Right ventricle myocardium inferior (tissue), 1 donor: ENCODE measurements at places on chromosomes 7 and 10.

DNA sequence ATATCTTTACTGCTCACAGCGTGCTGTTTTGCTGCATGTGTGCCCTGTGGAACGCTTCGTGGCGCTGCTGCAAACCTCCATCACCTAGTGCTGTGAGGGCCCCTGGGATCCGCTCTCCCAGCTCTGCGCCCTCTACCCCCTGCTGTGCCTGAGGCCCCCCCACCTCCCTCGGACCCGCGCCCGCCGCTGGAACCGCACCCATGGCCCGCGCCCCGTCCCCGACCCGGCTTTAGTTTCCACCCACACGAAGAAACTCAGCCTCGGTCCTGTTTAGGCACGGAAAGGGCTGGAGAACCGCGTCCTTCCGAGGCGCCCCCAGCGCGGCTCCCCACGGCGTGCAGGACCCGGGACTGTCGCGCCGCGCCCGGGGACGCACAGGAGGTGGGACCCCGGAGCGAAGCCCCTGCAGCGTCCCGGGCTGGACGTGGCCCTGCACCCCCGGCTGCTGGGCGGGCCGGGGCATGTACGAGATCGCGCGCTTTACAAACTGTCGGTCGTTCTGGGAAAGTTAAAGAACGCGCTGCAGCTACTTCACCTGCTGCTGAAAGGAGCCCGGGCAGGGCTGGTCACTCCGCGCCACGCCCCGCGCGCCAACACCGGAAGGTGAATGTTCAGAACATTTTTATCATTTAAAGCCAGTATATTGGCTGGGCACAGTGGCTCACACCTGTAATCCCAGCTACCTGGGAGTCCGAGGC lies 54.3 kb downstream of the BMS1 start:
- DNase-seq, result no peak

DNA sequence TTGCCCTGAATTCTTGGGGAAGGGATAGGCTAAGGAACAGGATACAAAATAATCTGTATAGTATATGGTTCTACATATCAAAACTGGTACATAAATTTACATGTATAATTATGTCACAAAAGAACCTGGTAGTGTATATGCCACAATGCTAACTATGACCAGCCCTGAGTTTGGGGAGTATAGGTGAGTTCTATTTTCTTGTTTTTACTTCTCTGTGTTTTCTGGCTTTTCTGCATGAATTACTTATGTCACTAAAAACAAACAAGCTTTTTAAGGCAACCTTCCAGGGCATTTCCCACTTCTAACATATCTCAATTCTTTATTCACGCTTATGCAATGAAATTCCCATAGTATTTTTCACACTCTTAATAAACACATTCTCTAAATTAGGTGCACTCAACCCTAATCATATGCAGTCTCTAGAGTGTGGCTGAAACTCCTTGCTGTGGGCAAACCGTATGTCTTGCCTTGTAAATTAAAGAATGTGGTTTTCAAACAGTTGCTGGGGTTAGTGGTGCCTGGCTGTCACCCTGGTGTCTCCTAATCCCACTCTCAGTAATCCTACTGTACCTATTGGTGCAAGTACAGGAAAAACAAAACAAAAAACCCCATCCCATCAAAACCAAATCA lies 14.0 kb upstream of the INSIG1 start:
- no peak for DNase-seq

- peak; percentile 77 for DNase-seq
Measured at GRCh38 chr7:127995881-127996215, 35.4 kb downstream of the LRRC4 start.

DNA sequence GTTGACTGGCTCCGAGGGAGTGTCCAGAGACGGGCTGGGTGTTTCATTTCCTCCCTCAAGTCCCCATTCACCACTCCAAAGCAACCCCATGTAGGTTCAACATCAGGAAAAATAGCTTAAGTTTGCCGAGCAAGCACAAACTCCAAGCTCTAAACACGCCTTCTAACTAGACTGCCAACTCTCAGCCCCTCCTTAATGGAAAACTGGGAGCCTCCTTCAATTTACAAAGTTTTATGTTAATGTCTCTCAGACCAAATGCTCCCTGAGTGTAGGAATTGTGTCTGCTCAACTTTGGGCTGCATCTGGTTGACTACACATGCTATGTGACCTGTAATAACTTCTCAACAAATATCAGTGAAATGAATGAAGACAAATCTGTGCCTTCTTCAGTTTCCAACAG lies 87.5 kb downstream of the FAM204A start:
- no peak for DNase-seq

DNA sequence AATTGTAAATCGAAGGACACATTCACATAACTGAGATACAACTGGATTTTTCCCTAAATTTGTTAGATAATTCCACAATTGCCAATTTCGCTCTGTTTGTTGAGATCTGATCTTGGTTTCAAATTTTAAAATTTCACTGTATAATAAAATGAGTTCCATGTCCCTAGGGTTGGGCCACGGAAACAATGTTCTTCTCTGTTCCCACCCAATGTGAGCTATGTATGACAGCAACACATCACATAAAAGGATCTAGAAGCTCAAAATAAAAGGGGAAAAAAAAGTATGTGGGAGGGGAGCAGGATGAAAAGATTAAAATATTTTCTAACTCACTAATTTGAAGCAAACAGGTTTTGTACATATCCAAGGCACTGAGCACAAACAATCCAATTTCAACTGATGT lies 287.8 kb upstream of the MKLN1 start:
- DNase-seq, result no peak

DNA sequence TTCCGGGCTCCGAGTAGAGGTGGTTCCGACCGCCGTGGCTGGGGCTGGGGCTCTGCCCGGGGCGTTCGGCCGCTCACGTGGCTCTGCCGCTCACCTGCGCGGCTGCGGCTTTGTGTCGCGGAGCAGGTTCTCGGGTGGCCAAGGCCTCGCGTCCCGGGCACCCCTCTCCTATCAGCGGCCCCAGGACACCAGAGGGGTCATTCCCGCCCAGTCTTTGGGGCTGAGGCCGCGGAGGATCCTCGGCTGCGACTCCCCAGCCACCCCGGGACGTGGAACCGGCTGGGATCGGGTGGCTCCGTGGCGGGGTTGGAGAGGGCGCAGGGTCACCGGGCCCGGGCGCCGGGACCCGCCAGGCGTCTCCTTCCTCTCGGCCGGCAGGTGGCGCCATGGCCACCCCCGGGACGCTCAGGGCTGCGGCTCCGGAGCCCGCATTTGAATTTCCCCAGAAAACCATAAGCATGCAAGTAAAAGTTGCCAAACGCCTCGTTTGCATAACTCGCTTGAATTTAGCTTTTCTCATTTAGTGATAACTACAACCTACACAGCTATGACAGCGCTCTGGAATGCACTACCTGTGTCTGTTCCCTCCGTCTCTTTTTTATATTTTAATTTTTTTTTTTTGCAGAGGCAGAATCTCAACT lies 1.2 kb downstream of the COL26A1 start:
- DNase-seq, result no peak

GRCh38 chr10:5814110-5815107 lies 1.2 kb upstream of the GDI2 start:
- no peak for DNase-seq

GRCh38 chr10:130403153-130404075 lies 267.2 kb downstream of the GLRX3 start:
- peak; percentile 25 for DNase-seq

DNA sequence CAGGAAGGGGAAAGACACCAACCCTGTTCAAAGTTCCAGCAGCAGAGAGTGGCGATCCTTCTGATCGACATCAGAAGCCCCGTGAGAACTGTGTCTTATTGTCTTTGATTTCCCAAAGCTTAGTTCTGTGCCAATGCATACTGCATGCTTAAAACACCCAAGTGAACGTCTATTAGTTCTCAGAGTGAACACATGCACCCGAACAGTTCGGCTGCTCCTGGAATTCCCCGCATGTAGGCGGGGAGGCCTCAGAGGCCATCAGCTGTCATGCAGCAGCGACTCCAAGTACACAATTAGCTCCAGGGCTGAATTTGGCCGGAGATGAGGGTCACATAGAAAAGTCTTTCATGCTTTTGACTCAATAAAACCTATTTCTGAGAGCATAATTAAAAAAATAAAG lies 276.9 kb downstream of the ZMYND11 start:
- no peak for DNase-seq

DNA sequence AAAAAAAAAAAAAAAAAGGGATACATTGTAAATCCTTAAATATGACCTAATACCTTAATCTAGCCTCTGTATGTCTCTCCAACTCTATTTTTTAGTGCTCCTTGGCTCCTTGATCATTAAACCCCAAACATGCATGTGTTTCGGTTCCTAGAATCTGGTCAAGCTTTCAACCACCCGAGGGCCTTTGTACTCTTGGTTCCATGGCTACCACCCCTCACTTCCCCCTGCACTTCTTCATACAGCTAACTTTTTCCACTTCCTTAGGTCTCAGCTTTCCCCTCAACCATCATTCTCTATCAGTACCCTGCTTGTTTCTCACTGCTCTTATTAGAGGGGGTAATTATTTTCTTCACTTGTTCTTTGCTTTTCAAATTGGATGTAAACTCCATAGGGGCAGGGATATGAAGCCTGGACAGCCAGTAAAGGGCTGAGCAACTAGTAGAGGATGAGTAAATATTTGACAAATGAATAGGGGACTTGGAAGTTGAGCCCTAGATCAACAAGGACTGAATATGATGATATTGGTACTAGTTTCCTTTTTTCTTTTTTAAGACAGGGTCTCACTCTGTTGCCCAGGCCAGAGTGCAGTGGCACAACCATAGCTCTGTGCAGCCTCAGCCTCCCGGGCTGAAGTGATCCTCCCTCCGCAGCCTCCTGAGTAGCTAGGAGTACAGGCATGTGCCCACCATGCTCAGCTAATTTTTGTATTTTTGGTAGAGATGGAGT lies 4.3 kb upstream of the GDI2 start:
- no peak for DNase-seq

- DNase-seq, result no peak
Measured at GRCh38 chr10:82162549-82163195, 287.7 kb downstream of the NRG3 start.

GRCh38 chr10:86226781-86227201 lies 139.8 kb downstream of the GRID1 start:
- DNase-seq, result no peak
